ENCODE measurements at places on chromosomes 2 and 18.

GRCh38 chr2:55839182-55839819 lies 84.3 kb downstream of the EFEMP1 start:
- DNase-seq = no peak

- no peak for DNase-seq
Measured at GRCh38 chr2:233643128-233643527, 6.9 kb downstream of the UGT1A10 start.

DNA sequence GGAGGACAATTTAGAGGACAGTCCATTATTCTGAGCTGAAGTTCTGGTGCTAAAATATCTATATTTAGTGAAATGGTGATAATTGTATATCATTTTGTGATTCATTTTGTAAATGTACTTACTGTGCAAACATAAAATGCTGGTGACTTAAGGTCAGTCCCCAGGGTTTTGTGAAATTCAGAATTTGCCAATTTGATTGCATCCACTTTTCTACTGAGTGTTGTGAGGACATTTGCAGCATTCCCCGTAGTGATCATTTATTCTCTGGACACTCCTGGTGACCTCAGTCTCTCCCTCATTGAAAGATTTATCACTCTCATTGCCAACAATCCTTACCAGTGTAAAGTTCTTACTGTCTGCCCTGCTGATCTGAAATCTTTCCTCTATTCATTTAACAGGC lies 98.2 kb downstream of the SOCS6 start:
- no peak for DNase-seq

GRCh38 chr2:108932736-108933332 lies 56.2 kb downstream of the EDAR start:
- DNase-seq = no peak

- no peak for DNase-seq
Measured at GRCh38 chr2:216083464-216084281, 2.0 kb downstream of the TMEM169 start.

- DNase-seq = no peak
Measured at GRCh38 chr2:15094161-15094560, 461.6 kb downstream of the LRATD1 start.

DNA sequence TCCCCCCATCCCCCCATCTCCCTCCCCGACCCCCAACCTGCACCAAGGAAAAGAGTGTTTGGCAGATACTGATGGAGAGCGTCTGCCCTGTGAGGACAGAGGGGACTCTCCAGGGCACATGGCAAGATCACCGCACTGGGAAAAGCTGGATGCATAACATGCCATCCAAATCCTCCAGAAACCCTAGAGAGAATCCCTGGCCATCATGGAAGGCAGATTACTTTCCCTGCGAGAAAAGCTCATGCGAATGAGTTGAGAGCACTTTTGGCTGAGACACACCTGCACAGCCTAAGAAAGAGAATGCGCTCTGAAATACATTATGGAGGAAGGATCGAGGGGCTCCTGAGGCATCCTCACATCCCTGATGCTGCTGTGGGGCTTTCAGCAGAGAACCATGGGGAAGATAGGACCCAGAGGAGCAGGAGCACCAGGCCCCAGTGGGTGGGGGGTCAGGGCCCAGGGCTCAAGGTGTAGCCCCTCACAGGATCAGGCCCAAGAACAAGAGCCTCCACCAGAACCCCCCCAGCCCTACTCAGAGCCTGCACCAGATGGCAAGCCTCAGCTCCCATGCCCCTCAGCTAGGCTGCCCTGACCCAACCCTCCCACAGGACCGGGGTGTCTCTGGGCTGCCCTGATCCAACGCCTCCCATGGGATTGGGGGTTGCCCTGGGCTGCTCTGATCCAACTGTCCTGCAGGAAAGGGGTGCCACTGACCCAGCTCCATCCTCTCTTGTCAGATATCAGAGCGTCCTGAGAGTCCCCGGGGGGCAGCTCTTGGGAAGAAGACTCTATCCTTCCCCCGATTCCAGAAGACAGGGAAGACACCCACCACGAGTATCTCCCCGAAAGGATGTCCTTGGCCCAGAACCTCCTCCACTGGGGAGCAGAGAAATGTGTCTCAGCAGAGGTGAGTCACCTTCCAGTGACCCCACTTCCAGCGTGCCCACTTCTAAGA lies 153.4 kb downstream of the NDUFA10 start:
- DNase-seq = no peak

DNA sequence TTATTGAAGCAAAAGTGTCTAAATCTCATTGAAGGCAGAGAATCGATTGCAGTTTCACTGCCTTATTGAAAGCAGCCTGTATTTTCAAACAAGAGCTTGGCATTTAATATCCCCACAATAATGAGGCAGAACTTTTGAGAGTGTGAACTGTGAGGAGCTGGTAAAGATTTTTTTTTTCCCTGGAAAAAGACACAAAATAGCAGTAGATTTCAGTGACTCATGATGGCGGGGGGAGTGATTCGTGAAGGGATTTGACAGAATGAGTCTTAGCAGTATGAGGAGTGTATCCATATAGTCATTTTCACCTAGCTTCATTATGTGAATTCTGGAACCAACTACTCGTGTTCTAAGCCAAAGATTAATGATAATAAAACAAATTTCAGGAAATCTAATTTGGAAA lies 242.9 kb downstream of the ARL6IP6 start:
- DNase-seq = no peak

- no peak for DNase-seq
Measured at GRCh38 chr2:229832510-229832898, 89.3 kb downstream of the TRIP12 start.

GRCh38 chr2:239378021-239378917 lies 22.6 kb downstream of the HDAC4 start:
- no peak for DNase-seq

All from stimulated activated CD8-positive, alpha-beta memory T cell treated with anti-CD3 and anti-CD28 coated beads, Interleukin-7, amount 100 ng/mL, for 24 hours (primary cell).